ENCODE measurements at places on chromosomes 13 and 19.

- DNase-seq, result no peak
These were observed 133.2 kb upstream of the SLITRK5 start for GRCh38 chr13:87537951-87538350.

GRCh38 chr13:49527123-49527522, 31.4 kb downstream of the PHF11 start:
- no peak for DNase-seq

DNA sequence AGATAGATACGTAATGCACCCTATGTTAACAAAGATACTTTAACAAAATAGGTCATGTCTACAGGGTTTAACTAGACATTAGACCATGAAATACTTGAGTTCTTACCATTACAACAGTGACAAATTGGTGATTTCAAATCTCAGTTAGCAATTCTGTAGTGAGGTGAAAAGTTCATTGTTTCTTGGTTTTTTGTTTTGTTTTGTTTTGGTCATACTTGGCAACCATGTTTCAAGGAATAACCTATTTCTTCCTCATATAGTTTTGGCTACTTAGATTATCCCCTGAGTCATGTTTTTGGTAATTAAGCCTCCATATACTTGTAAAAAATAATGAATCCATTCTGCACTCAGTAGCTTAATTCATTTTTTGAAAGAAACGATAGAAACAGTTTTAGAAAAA, 1200.4 kb downstream of the DIAPH3 start:
- no peak for DNase-seq

- DNase-seq, result no peak
These were observed 231.7 kb upstream of the MIR17HG start for GRCh38 chr13:91115776-91116175.

- no peak for DNase-seq
These were observed 185.3 kb upstream of the TMTC4 start for GRCh38 chr13:100859861-100860260.

DNA sequence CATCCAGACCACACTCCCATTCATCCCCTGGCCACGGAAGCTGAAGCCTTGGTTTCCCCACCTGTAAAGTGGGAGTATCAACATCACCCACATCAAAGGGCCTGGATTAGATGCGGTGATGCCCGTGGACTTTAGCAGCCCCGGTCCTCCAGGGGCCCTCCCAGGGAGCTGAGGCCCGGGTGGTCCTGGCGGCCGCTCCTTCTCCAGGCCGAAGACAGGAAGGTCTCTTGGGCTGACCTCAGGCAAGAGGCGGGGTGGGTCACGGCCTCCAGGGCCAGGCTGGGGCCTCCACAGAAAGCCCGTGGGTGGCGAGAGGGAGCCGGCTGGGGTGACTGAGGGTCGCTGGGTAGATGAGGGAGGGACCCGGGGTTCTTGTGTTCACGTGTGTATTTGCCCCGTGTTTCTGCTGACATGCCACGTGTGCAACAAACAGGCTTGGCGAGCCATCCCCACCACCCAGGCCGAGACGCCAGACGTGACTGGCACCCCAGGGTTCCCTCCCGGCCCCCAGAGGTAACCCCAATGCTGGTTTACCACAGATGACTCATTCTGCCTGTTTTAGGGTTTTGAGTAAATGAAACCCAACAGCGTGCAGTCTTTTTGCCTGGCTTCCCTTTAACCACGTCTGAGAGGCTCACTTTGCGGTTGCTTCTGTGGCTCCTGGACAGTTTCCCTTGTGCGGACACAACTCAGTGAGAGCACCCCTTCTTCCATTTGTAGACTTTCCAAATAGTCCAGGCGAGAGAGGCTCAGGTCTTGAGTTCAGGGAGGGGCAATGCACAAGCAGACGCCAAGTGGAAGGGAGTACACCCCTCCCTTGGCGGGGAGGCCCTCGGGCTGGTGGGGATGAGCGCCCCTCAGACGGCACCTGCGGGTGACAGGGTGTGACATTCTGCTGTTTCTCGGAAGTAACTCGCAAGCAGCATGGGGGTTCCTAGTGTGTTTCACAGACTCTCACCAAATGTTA, 42.9 kb downstream of the C13orf46 start:
- no peak for DNase-seq

DNA sequence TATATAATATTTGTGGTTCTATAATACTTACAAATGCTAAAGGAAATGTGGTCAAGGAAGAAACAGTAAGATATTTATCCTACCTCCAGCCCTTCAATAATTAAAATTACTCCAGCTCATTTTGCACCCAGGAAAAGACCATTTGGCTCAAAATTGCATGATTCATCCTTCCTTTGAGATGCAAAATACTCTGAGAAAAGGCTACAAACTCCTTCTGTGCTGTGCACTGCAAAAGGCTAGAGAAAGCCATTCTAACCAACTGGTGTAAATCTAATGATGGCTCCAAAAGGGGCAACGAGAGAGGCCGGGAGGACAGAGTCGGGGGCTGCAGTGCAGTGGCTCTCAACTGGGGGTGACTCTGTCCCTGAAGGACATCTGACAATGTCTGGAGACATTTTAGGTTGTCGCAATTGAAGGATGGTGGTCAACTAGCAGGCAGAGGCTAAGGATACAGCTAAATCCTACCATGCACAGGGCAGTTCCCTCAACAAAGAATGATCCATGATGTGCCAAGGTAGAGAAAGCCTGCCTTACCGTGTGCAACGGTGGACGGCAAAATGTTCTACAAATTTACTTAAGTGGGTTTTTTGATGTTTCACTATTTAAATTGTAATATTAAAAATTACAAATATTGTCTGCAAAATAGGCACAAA, 32.6 kb downstream of the SLC7A1 start:
- no peak for DNase-seq

DNA sequence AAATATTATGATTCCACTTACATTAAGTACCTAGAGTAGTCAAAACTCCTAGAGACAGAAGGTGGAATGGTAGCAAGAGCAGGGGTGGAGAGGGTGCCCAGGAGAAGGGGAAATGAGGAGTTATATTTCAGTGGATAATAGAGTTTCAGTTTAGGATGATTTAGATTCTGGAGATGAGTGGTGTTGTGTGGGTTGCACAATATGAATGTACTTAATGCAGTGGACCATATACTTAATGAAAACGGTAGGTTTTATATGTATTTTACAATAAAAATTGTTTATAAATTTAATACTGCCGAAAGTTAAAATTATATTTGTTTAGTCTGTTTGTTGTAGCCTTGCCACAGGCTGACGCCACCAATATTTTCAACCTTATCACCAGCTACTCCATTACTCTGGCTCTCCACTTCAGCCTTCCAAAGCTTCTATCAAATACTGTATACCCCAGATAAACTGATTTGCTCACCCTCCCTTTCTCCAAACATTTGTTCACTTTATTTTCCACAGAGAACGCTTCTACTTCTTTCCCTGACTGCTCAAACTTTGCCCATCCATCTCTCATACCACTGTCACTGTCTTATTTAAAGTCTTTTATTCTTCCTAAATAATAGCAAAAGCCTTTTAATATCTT, 1.4 kb upstream of the RBM26 start:
- no peak for DNase-seq

GRCh38 chr13:46168341-46168740, 13.6 kb downstream of the LCP1 start:
- DNase-seq, result no peak

DNA sequence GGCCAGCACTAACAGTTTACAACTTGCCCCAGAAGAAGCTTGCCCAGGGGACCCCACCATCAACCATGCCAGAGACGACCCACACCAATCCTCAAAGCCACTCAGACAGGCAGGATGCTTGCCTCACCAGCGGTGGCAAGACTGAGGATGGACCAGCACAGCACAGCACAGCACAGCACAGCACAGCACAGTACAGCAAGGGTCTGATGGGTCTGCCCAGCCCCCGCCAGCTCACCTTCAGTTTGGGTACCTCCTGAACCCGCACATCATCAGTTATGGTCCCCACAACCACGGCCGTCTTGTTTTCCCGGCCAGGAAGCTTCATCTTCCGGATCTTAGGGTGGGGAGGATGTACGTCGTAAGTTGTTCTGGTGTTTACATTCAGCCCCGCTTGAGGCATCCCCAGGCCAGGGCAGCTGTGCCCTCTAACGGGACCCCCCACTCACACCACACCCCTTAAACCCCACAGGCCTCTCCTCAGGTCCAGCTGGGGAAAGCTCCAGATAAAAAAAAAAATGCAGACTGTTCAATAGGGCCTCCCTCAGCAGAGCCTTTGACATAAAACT, 1.7 kb upstream of the FAM83E start:
- DNase-seq, result no peak

DNA sequence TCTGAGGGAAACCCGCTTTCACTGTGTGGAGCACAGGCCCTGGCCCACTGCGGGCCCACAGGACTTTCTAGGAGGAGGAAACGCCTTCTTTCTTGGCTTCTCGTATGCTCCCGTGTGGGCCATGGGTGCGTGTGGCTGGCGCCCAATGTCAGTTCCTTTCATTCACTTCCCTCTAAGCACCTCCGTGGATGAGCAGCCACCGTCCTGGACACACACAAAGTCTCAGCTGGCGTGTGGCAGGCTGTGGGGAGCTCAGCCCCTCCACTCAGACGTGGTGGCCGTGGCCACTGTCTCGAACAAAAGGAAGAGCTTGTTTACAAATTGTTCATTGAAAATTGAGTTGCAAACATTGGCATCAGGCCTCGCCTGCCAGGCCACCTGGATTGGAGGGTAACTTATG, 240.0 kb upstream of the SGCG start:
- DNase-seq, result no peak

DNA sequence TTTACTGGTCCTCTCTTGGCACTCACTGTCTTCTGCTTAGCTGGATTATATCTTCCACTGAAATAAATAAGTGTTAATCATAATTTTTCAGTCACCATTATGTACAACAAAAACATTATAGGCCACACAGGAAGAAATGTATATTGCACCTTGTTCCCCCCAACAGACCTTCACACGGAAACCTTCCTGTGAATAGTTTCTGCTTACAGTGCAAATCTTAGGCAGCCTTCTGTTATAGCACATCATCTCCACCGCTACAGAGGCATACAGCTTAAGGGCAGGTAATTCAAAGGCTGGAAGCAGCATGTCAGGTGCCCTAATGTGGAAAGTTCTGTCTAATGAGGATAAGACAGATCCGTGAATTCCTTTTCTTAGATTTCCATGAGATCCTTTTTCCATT, 16.9 kb upstream of the SOHLH2 start:
- DNase-seq, result no peak

DNA sequence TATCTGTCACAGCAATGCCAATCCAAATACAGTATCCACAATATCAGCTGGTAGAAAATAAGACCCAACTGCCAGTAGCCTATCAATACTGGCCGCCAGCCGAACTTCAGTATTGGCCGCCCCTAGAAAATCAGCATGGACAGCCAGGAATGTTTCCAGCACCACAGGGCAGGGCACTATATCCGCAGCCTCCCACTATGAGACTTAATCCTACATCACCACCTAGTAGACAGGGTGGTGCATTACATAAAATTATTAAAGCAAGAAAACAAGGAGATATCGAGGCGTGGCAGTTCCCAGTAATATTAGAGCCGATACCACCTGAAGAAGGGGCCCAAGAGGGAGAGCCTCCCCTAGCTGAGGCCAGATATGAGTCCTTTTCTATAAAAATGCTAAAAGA, 111.3 kb downstream of the ZNF486 start:
- no peak for DNase-seq

GRCh38 chr19:35451338-35452096, 3.5 kb downstream of the FFAR2 start:
- no peak for DNase-seq

DNA sequence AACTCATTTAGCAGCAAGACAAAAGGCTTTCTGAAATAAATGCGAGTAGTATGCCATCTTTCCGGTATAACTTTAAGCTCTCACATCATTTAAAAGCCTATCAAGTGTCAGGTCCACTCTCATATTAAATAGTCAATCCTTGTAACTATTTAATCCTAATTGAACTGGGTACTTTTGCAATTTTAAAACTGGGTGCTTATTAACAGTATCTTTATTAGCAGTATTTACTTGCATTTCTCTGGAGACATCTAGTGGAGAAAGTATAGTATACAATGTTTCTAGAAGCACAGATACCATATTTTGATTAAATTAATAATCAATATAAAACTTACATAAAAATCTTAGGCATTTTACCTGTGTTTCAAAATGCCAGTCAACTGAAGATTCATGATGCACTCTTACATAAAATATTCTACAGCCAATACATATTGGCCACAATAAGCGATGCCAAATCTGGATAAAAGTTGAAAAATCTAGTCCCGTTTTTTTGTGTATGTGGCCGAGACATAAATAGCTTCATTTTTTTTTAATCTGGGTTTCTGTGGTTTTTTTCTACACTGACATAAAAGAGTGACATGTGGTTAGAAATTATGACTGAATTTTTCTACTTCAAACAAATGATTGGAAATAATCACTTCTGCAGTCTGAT, 4.3 kb upstream of the POSTN start:
- peak; percentile 5 for DNase-seq

DNA sequence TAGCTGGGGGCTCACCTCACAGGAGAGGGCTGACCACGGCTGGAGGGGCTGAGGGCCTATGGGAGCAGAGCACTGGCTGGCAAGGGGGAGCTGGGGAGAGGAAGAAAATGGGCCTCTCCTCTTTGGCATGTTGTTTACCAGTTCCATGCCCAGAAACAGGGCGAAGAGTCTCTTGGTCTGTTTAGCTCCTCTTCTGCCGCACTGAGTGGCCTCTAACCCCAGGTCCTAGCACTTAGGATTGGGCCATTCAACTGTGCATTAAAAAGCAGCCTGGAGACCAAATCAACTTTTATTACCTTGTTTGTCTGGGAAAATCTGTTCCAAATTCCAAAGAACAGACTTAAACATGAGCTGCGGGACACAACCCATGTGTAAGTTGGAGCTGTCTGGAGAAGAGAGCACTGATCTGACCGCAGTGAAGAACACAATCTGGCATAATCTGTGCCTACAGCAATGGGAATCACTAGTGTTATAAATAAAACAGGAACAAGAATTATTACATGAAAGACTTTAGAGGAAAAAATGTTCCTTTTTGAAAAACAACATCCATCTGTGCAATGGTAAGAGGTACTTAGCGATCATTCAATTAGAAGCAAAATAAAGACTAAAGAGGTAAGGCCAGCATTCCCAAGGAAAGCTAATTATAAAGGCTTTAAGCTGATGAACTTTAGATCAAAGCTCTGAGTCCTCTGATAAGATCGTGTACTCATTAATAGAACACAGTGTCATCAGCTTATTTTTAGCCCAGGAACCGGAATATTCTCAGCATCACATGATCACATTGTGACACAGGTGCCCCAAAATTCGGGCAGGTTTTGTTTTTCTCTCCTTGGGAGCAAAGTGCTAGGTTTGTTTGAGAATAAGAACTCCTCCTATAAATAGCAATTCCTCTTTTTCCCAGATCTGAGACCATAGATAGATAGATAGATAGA, 243.2 kb downstream of the COL4A1 start:
- DNase-seq, result no peak
